ENCODE measurements at places on chromosomes 12 and 14.

GRCh38 chr12:62106547-62107185 lies 153.5 kb upstream of the USP15 start:
- DNase-seq = no peak

- DNase-seq = no peak
Measured at GRCh38 chr14:102903889-102904512, 18.5 kb upstream of the AMN start.

- peak; percentile 20 for DNase-seq
Measured at GRCh38 chr14:90235179-90235976, 21.0 kb upstream of the PSMC1 start.

- DNase-seq = no peak
Measured at GRCh38 chr12:116133149-116133548, 144.3 kb downstream of the MED13L start.

GRCh38 chr12:49974677-49975317 lies 2.0 kb downstream of the AQP6 start:
- DNase-seq = no peak

DNA sequence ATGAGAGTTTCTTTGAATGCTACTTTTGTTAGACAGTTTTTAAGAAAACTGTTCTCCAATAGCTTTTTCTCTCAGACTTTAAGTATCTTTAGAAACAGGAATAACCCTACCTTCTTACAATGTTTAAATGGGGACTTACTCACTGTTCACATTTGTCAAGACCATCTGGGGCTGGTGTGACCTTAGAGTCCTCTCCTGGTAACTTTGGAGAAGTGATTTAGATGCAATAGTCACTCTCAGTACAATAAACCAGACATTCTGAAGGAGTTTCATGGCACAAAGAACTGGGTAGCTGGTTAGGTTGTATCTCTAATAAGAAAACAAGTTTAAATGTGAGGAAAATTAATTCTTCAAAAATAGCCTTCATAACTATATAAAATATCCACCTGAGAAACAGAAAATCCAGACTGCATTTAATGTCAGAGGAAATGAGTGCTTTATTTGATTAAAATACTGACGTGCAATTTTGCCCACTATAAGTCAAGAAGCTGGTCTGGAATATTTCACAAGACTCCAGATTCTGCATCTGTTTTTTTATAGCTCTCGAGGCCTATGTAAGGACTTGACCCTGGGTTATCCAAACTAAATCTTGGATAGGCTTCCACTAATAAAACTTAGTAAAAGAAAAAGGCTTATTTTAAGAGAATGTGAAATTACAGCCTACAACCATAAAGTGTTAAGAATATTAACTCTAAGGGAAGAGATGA lies 108.7 kb downstream of the PTGER2 start:
- no peak for DNase-seq

- DNase-seq = no peak
Measured at GRCh38 chr14:53062856-53063255, 90.3 kb downstream of the DDHD1 start.

GRCh38 chr12:116183741-116184141 lies 93.8 kb downstream of the MED13L start:
- no peak for DNase-seq

GRCh38 chr14:50790589-50790988 lies 40.4 kb downstream of the NIN start:
- DNase-seq = no peak

GRCh38 chr14:85531141-85531586 lies 1.2 kb downstream of the FLRT2 start:
- no peak for DNase-seq

DNA sequence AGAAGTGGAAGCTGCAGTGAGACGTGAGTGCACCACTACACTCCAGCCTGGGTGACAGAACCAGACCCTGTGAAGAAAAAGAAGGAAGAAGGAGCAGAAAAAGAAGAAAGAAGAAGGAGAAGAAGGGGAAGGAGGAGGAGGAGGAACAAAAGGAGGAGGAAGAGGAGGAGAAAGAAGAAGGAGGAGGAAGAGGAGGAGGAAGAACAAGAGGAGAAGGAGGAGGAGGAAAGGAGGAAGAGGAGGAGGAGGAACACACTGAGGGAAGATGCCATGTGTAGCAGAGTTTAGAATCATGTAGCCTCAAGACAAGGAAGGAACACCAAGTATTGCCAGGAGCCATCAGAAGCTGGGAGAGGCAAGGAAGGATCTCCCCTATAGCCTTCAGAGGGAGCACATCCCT lies 241.5 kb downstream of the KSR2 start:
- DNase-seq = no peak

- no peak for DNase-seq
Measured at GRCh38 chr12:46263140-46264016, 5.5 kb downstream of the SLC38A1 start.

- no peak for DNase-seq
Measured at GRCh38 chr12:69388371-69388770, 28.8 kb downstream of the YEATS4 start.

GRCh38 chr14:24241829-24242443 lies 487 bp downstream of the TINF2 start:
- DNase-seq = peak; percentile 85

DNA sequence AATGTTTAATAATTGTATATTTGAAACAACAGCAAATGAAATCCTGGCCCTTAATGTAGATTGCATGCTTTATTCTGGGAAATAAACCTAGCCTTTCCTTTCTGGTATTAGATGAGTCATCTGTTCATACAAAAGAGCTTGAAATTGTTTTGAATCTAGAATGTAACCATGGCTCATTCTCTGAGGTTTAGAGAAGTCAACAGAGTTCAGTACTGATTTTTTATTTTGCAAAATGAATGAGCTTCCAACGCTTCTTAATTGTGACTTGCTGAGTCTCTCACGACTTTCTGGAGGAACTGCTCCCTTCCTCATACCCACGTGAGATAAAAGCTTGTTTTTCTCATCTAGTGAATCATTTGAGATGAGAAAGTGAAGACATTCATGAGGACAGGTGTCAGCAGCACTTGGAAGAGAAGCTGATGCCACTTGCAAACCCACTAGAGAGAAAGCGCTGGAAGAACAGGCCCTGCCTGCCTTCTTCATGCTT lies 509.6 kb downstream of the VRK1 start:
- DNase-seq = no peak

DNA sequence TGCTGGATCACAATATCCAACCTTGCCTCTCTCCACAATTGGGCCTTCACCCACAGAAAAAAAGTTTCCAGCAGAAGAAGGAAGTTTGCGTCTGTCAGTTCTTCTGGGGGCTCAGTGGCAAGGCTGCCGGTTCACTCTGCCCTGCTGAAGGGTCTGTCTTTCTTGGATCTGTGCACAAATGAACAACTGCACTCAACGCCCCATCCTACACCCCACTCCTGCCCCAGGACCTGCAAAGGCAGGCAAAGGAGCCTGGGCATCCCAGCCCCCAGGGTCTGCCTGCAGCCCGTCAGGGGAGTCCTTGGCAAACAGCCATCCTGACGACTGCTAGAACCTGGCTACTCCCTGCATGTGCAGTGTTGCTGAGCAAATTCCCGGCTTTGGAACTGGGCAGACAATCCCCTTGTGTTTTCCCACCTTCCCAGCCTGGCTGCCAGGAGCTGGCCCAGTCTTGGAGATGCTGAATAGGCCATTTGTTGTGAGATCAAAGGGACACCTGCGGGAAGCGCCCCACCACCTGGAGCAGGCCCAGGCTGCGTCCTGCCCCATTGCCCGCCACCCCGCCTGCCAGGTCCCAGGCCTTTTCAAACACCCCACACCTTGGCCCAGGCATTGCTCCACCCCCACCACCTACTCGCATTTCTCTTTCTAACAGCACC lies 311.9 kb downstream of the BCL11B start:
- no peak for DNase-seq

DNA sequence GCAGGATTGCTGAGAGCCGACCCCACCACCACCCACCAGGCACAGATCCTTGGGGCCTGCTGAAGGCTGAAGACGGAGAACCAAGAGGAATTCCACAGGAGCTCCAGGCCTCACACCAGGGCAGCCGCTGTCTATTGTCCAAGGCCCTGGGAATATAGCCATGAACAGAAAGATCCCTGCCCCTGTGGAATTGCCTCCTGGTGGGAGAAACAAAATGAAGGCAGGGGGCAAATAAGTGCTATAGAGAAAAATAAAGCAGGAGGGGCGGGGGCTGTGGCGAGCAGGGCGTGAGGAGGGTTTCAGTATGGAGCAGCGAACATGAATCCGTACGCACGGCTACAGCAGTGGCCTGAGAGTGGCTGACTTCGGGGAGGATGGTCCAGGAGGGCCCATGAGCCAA lies 96.1 kb downstream of the EML1 start:
- DNase-seq = no peak

GRCh38 chr12:58069268-58069963 lies 128.0 kb downstream of the ATP23 start:
- no peak for DNase-seq

DNA sequence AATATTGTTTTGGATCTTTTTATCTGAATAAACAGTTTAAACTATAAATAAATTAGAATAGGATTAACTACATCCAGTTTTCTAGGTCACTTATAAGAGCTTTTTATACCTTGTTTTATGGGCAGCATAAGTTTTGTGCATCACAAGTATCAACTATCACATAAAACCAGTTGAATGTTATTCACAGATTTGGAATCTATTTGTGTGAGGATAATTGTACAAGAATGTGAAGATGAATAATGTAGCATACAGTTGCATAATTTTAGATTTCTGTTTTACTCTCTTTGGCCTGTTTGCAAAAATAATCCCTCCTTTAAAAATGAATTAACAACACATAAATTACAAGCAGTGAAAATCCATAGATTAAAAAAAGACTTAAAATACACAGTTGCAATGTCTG lies 88.8 kb downstream of the SCFD1 start:
- DNase-seq = no peak

- no peak for DNase-seq
Measured at GRCh38 chr12:90510948-90511347, 444.0 kb downstream of the CCER1 start.

DNA sequence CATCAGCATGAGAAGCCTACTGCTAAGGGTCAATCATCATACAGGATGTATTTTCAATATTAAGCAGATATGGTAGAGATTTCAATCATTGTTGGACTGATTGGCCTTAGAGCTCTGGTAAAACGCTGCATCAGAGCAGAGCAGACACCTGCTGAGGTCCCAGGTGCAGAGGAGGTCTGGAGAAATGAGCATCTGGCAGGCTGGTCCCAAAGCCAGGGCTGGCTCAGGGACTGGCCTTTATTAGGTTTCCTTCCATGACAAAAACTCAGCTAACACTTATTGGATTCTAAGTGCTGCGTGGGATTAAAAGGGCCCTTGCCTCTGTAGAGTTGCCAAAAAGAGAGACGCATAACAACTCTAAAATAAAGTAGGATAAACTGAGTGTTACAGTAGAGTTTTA lies 29.7 kb downstream of the AKAP6 start:
- DNase-seq = no peak

DNA sequence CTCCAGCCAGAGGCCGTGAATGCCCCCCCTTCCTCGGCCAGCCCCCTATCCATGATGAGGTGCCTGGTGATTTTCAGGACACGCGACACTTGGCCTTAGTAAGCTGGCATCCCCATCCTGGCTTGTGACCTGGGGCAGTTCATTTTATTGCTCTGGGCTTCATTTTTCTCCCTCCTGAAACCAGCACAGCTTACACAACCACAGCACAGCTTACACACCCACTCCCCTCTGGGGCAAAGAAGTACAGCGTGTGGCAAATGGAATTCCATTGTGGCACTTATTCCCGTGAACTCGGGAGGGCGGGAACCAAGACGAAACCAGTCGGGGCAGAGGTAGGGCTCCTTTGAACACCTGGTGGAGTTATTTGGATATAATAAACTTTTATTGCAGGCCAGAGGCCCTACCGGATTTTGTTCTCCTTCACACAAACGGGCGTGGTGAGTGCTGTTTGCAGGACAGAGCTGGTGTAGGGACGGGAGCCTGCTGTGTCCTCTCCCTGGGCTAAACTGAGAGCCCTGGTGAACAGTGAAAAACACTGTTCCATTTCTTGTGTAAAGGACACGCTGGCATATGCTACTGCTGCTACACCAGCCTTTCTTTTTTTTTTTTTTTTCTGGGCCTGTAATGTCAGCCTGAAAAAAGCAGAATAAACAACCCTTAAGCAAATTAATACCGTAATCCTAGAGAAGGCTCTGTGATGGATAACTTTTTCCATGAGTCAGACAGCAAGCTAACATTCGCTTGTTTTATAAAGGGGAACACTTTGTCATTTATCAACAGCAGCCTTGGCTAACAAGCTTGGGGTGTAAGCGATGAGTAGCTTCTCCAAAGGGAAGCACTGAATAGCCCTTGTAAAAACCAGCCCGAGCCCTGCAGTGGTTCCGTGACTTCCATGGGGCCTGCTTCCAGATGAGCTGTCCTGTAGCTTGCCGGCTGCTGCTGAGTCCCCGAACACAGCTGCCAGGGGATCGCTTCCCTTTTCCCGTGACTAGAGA lies 29.3 kb downstream of the CD9 start:
- DNase-seq = no peak

DNA sequence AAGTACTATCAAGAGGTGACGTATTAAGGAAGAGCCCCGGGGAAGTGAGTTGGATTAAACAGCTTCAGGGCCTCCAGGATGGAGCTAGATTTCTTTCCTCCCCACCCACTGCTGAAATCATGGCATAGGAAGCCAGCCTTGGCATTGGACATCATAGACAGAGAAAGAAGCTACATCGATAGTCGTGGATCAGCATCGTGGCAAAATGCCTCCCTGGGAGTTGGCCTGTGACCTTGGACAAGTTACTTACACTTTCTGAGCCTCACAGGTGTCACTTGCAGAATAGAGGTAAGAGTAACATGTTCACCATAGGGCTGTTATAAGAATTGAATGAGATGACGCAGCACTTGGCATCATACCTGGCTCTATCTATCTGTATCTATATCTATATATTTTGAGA lies 5.9 kb downstream of the ANKRD33 start:
- no peak for DNase-seq

- no peak for DNase-seq
Measured at GRCh38 chr12:2372735-2373134, 319.9 kb downstream of the CACNA1C start.

DNA sequence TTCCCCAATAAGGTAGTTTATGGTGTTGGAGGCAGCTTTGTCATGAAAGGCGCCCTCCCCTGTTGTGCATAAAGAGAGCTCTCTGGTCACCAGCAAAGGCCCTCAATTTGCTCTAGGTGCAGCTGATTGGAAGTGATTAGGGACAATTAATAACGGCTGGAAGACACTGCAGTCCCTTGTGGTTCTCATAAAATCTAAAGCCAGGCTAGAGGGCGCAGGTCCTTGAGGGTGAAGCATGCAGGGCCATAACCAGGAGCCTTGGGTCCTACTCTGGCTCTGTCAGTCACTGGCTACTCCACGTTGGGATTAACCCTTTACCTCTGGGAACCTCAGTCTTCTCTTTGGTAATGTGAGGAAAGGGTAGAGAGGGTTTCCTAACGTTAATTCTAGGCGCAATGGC lies 1.9 kb downstream of the DAAM1 start:
- no peak for DNase-seq

- DNase-seq = no peak
Measured at GRCh38 chr14:83483063-83483462, 1949.4 kb upstream of the SEL1L start.

- no peak for DNase-seq
Measured at GRCh38 chr12:124537525-124538193, 29.8 kb downstream of the NCOR2 start.
